ENCODE measurements at places on chromosomes 13 and 19. TPM values are rescaled to one million over a fixed set of nuclear protein-coding genes. Genes with fewer than 3 reads are reported as not detected.
A peak's percentile ranks its signal among the peaks of the same experiment; 100 is the strongest.

Gene SIX5
- 26.1 TPM for total RNA-seq

Gene PSG11
- not detected for total RNA-seq

Gene ZNF296
- 0.20 TPM for total RNA-seq

Gene RFX2
- 4.8 TPM for total RNA-seq

Gene LCP1
- 22.9 TPM for total RNA-seq

Gene LONP1
- 90.7 TPM for total RNA-seq

Gene ZNF426
- total RNA-seq: 14.6 TPM

Gene ZNF471
- total RNA-seq: 7.6 TPM

Gene PCDH9
- total RNA-seq: 12.9 TPM

Gene SOX1
- not detected for total RNA-seq

DNA sequence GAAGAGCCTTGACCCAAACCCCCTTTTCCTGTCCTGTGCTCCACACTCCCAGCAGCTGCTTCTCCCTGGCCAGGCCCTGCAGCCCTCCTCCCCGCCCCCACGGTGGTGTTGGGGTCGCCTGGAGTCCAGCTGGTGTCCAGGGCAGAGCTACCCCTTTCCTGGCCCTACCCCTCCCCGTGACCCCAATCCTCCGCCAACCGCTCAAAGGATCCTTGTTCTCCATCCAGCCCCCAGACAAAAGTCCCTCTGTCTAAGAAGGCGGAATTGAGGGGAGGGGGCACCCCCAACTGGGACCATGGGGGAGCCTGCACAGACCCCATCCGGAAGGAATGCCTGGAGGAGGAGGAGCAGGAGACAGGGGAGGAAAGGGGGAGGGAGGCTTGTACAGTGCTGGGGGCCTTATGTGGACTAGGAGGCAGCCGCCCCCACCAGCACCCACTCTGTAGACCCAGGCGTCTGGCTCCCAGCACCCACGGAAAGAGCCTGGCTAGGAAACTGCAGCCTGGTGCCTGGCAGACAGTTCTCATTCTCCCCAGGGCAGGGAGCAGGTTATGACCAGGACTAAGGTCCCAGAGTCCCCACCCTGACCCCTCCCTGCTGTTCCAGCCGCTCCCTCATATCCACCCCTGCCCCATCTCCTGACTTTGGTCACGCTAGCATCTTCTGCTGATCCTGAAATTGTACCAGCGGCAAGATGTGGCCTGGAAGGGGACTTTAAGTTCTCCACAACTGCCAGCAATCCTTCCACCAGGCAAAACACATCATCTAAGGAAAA is at the start of gene FXYD3:
Gene FXYD3 (plus strand): TSS at position 647 of the 775 bp plus-strand sequence. CDS start 3,554 bp downstream, outside the sequence.
- DNase-seq: no peak

DNA sequence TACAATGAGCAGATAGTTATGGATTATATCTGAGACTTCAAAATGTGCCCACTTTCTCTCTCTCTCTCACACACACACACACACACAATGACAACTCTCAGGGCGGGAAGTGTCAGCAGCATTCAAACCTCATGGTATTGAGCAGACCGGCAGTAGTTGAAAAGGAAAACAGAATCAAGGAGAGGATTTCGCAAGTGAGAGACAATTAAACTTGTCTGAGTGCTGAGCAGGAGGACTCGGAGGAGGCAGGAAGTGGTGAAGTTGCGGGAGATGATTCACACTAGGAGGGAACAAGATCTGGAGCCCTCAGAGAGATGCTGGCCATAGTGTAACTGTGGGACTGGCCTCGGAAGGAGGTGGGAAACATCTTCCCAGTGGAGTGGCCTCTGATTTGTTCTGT is 353.1 kb downstream of the EFNB2 start:
- no peak for DNase-seq

- DNase-seq: no peak
Measured at GRCh38 chr19:28169168-28169887, 1043.6 kb downstream of the UQCRFS1 start.

DNA sequence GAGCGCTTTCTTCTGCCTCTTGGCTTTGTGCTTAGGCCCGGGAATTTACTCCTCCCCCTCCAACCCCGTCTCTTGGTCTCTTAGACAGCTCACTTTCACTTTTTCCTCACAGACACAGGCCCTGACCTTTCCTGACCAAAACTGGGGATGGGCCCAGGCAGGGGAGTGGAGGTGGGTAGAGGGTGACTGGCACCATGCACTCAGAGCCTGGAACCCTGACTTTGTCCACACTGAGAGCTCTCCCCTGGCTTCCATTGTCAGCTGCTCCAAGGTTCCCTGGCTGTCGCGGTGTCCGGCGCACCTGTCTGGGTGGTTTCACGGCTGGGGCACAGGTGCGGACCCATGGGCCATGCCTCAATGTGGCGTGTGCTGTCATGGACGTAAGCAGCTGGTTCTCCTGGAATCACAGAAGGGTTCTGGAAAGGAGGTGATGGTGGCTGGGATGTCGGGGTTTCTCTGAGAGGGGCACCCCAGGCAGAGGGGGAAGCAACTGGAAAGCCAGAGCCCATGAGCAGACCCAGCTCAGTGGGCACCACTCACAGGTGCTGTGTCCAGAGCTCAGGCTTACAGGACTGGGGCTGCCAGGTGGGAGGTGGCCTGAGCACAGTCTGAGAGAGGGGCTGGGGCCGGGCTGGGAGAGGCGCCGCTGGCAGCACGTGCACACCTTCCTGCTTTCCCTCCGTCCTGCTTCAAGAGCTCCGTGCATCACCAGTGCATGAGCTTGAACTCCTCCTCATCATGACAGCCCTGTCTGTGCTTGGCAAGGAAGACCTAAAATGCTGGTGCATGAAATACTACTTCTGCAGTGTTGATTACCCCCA is 28.0 kb upstream of the C1QTNF9 start:
- no peak for DNase-seq

- no peak for DNase-seq
Measured at GRCh38 chr19:31530781-31531180, 181.5 kb upstream of the TSHZ3 start.

DNA sequence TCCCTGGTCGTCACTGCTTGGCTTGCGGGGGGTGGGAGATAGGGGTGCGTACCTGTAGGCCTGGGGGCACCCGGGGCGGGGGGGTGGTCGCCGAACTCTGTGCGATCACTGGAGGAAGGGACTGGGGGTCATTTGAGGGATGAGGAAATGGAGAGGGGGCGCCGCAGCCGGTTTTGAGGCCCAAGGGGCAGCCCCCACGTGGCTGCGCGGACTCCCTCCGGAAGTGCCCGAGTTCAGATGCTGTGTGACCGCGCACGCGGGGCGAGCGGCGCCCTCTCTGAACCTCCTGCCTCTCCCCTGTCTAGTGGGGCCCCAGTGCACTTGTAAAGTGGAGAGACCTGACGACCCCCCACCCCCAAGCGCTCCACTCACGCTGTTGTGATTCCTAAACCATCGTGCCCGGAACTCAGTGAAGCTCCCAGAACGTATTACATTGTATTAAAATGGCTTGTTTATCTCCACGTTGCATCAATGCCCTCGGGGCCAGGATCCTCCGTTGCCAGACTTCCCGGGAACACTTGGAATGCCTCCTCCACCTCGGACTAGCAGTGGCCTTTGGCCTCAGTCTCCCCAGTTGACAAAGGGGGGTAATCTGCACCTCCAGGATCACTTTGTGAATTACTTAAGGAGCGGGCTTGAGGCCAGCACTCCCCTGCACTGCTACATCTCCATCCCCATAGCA is 3.0 kb upstream of the NANOS3 start:
- no peak for DNase-seq

GRCh38 chr13:79910875-79911540 is 429.9 kb downstream of the SPRY2 start:
- DNase-seq: no peak

GRCh38 chr13:52449331-52450011 is 963 bp downstream of the VPS36 start:
- DNase-seq: no peak

DNA sequence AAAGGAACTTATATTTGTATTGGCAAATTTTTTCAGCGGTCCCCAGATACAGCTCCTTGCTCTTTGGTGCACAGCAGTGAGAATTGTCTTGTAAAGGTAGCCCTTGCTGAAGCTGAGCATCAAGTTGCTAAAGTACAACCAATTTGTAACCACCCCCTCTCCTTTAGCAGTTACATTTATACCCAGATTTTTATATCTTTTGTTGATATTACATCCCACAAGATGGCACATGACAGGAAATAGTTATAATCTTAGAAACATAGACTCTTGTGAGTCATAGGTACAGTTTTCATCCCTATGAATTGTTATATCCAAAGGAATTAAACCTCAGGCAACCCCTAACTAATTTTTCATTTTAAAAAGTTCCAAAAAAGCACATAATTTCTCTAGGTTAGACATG is 523.0 kb upstream of the SLITRK1 start:
- no peak for DNase-seq

- no peak for DNase-seq
Measured at GRCh38 chr19:18541992-18542940, 1.1 kb downstream of the FKBP8 start.

DNA sequence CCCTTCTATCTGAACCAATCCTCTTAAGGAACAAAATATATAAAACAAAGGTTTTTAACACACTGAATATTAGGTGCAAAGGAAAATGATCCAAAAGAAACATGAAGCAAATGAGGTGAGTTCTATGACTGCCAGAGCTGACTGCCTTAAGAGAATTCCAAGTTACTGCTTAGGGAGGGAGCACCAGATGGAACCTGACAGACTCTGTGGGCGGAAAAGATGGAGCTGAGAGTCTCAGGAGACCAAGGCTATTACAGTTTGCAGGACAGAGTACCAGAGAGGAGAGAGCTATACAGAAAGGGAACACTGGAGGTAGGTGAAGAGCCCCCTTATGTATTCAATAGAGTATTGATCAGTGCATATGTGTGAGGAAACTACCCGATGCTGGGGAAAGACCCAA is 87.2 kb downstream of the B3GLCT start:
- DNase-seq: no peak

DNA sequence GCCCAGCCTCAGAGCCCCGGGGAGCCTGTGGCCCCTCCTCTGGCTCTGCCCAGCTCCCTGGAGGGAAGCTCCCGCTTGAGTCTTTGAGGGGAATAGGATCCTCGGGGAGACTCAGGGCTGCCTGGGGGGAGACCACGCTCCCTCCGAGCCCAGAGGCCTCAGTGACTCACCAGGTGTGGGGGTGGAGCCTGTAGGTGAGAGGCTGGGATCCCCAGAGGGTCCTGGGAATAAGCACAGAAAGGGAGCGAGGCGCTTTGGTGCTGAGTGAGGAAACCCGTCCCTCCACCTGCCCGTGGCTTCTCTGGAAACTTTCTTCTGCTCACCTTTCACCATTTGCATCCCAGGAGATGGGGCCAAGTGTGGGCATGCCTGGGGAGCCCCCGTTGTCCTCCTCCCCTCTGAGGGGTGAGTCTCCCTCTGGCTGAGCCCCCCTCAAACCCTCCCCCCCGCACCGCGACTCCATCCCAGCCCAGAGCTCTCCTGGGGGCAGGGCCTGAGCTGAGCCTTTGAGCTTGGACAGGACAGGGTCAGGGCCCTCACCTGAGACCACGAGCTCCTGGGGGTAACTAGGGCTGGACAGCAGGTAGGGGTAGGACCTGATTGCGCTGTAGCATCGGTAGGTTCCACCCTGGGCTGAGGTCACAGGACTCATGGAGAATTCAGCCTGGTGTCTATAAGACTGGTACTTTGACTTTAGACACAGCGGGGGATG is 2.7 kb downstream of the LILRB5 start:
- no peak for DNase-seq

DNA sequence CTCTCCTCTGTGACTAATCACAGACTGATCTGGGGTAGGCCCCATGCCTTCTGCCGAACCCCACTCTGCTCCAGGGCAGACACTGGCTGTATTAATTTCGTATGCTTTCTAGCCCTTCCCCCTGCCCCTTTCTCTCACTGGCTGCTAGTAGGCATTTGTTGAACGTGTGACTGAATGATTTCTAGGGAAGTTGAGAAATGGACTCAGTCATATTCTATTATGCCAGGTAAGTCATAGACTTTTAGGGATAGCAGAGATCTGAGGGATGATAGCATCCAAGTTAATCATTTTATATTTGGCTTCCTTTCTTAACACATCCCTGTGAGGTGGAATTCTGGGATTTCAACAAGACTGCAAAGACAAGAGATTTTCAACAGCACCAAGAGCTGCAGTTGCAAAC is 166.4 kb downstream of the FGF9 start:
- no peak for DNase-seq

- no peak for DNase-seq
Measured at GRCh38 chr13:95239283-95239682, 62.0 kb downstream of the ABCC4 start.

DNA sequence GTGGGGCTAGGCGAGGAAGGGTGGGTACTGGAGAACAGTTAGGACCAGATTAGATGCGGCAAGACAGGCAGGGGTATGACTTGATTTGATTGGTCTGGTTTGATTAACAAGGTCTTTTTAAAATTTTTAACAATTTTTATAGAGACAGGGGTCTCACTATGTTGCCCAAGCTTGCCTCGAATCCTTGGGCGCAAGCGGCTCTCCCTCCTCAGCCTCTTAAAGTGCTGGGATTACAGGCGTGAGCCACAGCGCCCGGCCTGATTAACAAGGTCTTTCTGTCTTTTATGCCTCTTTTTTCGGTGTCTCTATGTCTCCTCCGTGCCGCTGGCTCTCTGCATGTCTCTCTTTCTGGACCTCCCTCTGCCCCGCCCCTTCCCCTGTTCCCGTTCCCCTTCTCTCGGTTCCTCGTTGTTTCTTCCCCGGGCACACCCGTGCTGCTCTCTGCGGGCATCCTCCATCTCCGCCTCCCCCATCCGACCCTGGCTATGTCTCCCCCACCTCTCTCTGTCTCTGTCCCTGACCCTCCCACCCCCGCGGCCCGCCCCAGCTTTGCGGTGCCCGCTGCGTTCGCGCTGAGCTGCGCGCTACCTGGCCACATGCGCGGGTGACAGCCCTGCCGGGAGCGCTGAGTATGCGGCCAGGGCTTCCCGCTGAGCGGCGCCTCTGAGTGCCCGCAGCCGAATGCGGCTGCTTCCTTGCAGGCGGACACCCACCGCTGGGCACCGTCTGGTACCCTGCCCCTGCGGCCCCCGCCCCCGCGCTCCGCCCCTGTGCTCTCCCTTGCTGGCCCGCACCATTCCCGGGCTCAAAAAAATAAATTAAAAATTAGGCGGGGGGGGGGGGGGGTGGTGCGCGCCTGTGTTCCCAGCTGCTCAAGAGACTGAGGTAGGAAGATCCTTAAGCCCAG is 8.1 kb upstream of the SDHAF1 start:
- peak; percentile 46 for DNase-seq

GRCh38 chr13:50794226-50794625 is 49.3 kb downstream of the DLEU7 start:
- DNase-seq: no peak

GRCh38 chr19:8558325-8558724 is 18.9 kb downstream of the MYO1F start:
- DNase-seq: no peak

DNA sequence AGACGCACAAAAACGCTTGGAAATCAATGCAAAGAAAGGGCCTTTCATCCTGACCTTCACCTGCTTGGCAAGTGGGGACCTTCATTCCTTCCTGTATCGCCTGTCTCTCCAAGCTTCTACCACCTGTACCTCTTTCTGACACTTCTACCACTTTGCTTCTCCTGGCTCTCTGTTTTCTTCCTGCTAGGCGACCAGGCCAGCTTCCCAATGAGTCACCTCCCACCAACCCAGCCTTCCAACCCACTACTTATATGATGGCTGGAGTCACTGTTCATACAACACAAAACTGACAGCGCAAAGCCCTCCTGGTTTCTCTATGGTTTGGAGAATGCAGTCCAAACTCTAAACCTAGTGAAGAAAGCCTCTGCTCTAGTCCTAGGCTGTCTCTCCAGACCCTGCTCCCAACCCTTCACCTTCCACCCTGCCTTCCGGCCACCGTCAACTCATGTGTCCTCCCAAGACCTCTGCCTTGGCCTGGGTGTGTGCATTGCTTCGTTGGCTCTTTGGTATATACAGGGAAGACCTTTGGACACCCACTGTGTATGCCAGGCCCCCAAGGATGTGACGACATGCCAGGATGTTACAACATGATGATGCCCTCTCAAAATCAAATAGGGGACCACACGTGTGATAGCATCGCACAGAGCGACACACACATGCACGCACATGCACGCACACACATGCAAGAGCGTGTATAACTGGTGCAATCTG is 148.5 kb downstream of the STK24 start:
- DNase-seq: no peak

Measured in left ventricle myocardium superior (tissue), 1 donor.